NCI-H2081 treated with DMSO at 0.1 percent for 48 hours (cell line): ENCODE measurements at places on chromosomes 2 and 18.

DNA sequence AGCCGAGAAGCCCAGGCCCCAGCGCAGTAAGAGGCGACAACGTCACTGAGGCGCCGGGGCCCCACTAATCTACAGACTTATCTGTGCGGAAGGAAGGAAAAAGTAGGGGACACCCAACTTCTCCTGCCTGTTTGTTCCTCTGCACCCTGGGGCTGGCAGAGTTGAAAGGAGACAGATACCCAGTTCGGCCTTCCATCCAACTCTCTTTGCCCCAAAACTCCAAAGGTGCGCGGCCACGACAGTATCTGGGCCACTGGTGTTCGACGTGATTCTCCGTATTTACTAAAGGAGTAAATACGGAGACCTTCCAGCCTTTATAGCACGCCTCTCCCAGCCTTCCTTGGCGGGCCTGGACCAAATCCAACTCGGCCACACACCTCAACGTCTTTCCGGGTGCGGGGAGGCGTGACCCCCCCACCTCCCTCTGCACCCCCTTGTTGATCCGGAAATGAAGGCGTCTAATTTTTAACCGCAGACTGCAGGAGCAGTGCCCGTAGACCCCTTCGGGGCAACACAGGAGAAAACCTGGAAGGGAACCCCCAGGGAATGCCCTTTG is 1.6 kb downstream of the SMAD7 start:
- DNase-seq, result no peak

GRCh38 chr2:31534636-31535035 is 46.1 kb downstream of the SRD5A2 start:
- no peak for DNase-seq

DNA sequence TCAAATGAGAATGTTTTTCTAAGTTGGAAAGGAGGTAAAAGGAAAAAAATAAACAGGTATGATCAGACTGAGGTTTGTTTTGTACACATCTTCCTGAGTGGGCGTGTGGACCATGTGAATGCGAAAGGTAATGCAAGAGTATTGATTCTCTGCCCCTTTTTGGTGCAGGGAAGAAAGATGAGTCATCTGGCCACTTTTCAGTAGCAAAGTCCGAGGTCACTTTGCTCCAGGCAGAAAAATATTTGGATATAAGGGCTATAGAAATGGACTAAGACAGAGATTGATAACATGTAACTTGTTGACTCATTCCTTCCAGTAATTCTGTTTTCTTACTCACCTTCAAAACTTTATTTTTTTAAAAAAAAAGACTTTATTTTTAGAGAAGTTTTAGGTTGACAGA is 130.5 kb downstream of the DSEL start:
- DNase-seq, result no peak

GRCh38 chr2:182649316-182649715 is 66.7 kb upstream of the DNAJC10 start:
- DNase-seq, result peak; percentile 54

DNA sequence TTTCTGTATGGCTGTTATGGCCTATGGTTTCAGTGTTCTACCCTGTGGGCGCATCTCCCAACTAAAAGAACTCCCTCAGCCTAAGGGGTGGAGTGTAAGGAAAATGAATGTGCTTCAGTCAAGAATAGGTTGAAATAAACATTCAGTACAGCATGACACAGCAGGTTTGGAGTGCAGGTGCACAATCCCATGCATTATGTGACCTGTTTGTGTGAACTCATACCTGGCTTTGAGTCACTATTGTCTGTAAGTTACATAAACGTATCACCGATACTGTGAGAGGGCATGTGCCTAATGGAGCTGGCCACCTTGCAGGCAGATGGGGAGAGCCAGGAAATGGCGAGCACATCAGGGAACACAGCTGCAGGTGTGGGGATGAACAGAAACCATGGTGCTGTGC is 216.0 kb downstream of the DSEL start:
- no peak for DNase-seq

GRCh38 chr2:188970211-188970610 is 4.0 kb upstream of the COL3A1 start:
- no peak for DNase-seq

- no peak for DNase-seq
These were observed 919 bp upstream of the PCBP1 start for GRCh38 chr2:70086278-70086837.
